Epithelial cell of esophagus (primary cell): ENCODE measurements at places on chromosomes 11 and 22.

GRCh38 chr22:44314425-44315067 lies 1.8 kb upstream of the SHISAL1 start:
- no peak for DNase-seq

DNA sequence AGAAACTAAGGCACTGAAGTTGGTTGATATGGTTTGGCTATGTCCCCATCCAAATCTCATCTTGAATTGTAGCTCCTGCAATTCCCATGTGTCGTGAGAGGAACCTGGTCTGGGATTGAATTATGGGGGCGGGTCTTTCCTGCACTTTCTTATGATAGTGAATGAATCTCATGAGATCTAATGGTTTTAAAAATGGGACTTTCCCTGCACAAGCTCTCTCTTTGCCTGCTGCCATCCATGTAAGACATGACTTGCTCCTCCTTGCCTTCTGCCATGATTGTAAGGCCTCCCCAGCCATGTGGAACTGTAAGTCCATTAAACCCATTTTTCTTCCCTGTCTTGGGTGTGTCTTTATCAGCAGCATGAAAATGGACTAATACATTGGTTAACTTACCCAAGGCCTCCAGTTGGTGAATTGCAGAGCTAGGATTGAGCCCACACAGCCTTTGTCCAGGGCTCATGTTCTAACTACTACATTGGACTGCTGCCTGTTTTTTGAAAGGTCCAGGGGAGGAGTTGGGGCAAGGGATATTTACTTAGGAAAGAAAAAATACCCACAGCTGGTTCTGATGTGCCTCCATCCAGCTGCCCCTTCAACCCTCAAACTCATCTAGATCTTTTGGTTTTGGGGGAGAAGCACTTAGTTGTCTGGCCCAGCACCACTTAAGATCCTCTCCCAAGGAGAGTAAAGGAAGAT lies 107.8 kb upstream of the NAV2 start:
- DNase-seq = no peak

GRCh38 chr11:88064097-88064705 lies 111.0 kb downstream of the RAB38 start:
- DNase-seq = no peak

- DNase-seq = no peak
These were observed 225.1 kb upstream of the MPPED2 start for GRCh38 chr11:30811226-30811755.

DNA sequence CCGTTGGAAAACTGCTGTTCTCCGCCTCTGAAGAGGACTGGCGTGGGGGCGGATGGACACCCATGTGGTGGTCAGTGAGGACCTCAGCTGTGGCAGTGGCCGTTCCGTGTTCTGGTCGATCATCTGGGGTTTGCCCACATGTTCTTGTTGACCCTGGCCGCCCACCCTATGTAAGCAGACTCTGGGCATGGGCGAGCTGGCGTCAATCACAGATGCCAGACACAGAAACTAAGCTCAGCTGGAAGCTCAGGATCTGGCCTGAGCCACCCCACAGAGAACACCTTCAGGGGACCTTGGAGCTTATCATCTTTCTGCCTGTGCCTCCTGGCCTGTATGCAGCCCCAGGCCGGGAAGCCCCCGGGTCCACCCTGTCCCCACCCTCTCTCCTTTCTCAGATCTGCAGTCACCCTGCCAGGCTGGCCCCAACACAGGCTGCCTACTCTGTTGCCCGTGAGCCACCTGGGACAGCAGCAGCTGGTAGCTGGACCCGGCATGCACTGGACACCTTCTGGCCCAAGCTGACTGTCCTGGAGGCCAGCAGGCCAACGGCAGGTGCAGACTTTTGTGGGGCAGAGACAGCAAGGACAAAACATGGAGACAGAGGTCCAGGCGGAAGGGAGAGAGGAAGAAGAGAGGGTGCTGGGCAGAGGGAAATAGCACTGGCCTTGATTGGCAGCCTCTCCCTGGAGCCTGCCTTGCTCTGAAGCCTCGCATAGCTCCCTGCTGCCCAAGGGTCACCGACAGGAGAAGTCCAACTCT lies 91.5 kb downstream of the PHF21B start:
- no peak for DNase-seq

DNA sequence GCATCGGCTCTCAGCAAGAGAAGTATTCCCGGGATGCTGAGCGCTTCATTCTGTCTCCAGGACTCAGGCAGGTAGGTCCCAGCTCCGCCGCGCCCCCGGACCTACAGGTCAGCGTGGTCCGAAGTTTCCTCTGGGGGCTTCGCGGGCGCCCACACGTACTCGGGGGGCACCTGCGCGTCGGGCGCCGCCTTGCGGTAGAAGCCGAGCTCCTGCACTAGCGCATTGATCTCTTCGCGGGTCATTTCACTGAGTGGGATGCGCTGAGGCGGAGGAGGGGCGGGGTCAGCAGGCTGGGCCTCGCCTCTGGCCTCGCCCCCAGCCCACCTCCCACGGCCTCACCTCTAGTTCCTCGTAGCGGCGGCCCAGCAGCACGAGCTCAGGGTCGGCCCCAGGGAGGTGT lies 2.5 kb downstream of the SELENOM start:
- DNase-seq = peak; percentile 31

DNA sequence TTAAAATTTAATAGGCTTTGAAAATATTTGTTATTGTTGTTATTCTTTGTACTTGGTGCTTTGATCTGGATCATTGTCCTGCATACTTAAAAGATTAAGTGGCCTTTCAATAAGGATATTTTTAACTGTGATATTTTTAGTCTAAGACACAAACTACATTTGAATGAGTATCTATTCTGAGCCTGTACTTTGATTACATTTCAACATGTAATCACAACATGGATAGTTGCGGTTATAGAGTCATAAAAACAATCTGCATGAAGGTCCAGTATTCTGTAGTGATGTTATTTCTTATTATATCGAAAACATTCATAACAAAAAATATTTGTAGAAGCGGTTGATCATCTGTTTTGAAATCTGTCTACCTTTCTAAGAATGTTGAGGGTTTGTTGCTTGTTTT lies 58.6 kb downstream of the HIPK3 start:
- DNase-seq = no peak

GRCh38 chr11:272931-273198 lies 5.3 kb upstream of the NLRP6 start:
- DNase-seq = no peak

GRCh38 chr22:36197514-36198146 lies 4.0 kb downstream of the APOL4 start:
- no peak for DNase-seq

GRCh38 chr11:719214-720016 lies 13.4 kb downstream of the EPS8L2 start:
- DNase-seq = no peak

- DNase-seq = no peak
These were observed 40.2 kb downstream of the MCM5 start for GRCh38 chr22:35440129-35440528.

GRCh38 chr11:60874421-60875365 lies 7.4 kb downstream of the ZP1 start:
- DNase-seq = no peak

- DNase-seq = no peak
These were observed 44.6 kb downstream of the MYO7A start for GRCh38 chr11:77172666-77172982.

DNA sequence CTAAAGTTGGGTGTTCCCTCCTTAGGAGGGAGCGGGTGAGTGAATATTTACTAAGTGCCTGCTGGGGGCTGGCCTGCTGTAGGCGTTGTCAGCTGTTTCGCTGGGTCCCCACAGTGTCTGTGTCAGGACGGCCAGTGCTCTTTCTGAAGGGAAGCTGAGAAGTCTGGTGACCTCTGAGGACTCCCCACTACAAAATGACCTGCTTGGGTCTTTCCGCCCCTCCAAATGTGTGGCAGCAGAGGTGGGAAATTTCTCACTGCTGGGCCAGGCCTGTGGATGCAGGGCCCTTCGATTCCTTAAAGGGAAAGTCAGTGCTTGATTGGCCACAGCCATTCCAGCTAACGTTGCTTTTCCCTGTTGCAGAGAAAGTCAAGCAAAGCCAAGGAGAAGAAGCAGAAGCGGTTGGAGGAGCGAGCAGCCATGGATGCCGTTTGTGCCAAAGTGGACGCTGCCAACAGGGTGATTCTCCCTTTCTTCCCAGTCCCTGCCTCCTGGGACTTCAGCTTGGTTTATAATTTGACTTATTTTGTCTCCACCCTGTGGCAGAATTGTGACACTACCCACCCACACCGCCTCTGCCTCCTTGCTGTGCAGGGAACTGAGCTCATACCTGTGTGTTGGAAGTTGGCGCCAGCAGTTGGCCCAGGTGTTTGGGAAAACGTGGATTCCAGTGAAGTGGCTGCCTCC lies 6.8 kb downstream of the NAA40 start:
- peak; percentile 81 for DNase-seq

- peak; percentile 94 for DNase-seq
These were observed 113.6 kb downstream of the MICAL2 start for GRCh38 chr11:12223771-12224536.
